ENCODE measurements at places on chromosomes 5 and 9. TPM values are rescaled to one million over a fixed set of nuclear protein-coding genes. Genes with fewer than 3 reads are reported as not detected.

The CBY3 gene
- total RNA-seq: not detected

The IFNA14 gene
- total RNA-seq: not detected

The PCDHGB2 gene
- total RNA-seq: 11.1 TPM

The C5orf52 gene
- not detected for total RNA-seq

The RIMOC1 gene
- total RNA-seq: 31.5 TPM

The SPATA31A3 gene
- not detected for total RNA-seq

The CDC20B gene
- total RNA-seq: not detected

The SLC34A3 gene
- not detected for total RNA-seq

The PIP5K1B gene
- 1.8 TPM for total RNA-seq

The IL33 gene
- 0.31 TPM for total RNA-seq

The PCDHGA4 gene
- total RNA-seq: 2.0 TPM

The TMEM252 gene
- total RNA-seq: not detected

The DRD1 gene
- 0.18 TPM for total RNA-seq

The PCDHGA10 gene
- 43.0 TPM for total RNA-seq

The DHFR gene
- total RNA-seq: 20.1 TPM

The CDKN2B-AS1 gene
- 0.36 TPM for total RNA-seq

The PARP8 gene
- 13.6 TPM for total RNA-seq

The CKS2 gene
- total RNA-seq: 49.2 TPM

The CENPK gene
- total RNA-seq: 28.9 TPM

The SUSD3 gene
- 1.2 TPM for total RNA-seq

The SLC25A2 gene
- total RNA-seq: 0.62 TPM

The DNM1 gene
- total RNA-seq: 8.0 TPM

The N4BP3 gene
- 107 TPM for total RNA-seq

The LVRN gene
- 1.3 TPM for total RNA-seq

The PCDHA2 gene
- total RNA-seq: 4.2 TPM

The OR13J1 gene
- total RNA-seq: not detected

The ZDHHC11 gene
- total RNA-seq: 14.3 TPM
